ENCODE measurements at places on chromosomes 16 and 17.
A peak's percentile ranks its signal among the peaks of the same experiment; 100 is the strongest.

GRCh38 chr16:78925083-78925767, 675.3 kb downstream of the MAF start:
- peak; percentile 54 for DNase-seq

DNA sequence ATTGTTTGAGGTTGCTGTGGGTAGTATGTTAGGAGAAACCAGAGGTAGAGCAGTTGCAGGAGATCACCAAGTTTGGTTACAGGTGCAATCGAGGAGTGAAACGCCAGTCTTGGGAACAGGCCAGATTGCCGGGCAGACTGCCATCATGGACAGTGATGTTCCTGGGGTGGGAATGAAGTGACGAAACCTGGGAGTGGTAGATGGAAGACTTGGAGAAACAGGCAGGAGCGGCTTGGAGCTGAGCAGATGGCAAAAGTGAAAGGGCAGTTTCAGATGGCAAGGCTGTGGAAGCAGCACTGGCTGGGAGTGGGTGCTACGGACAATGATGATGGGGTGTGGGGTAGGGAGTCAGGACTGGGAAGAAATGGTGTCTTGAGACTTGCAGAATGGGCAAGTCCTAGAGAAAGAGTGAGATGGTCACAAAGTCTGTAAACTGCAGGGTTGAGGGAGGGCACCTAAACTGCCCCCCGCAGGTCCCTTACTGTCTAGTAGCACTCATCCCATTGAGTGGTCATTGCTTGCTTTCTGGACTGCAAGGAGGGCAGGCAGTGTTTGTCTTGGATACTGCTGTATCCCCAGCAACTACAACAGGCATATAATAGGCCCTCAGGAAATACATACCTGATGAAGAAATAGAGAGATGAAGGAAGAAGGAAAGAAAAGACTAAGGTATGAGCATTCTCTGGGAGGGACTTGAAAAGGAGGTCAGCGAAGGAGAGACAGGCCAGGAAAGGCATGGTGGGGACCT, 29.5 kb upstream of the ULK2 start:
- no peak for DNase-seq

GRCh38 chr17:68431661-68432071, 25.6 kb downstream of the WIPI1 start:
- DNase-seq, result peak; percentile 64

GRCh38 chr17:36936455-36937000, 747 bp upstream of the LHX1 start:
- peak; percentile 48 for DNase-seq

DNA sequence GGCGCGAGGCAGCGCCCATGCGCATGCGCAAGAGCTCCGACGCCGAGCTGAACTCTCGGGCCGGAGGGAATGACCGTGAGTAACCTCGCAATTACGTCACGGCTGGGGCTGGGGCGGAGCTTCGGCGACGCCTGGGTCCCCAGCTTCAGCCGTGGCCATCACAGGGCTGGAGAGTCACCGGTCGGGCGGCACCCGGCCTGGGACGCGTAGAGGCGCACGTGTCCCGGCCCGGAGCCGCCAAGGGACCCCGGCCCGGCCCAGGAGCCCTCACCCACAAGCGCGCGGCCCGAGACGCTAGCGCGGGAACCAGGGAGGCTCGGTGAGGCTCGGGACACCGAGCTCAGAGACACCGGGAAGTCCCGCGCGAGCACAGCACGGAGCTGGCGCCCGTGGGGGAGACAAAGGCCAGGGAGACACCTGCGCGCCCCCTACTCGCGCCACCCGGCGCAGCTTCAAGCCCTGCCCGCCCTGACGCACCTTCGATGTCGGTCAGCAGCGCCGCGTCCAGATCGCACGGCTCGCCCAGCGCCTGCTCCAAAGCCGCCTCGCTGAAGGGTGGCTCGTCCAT, 452 bp downstream of the SREBF1 start:
- DNase-seq, result peak; percentile 87

- peak; percentile 62 for DNase-seq
These were observed 7.7 kb downstream of the MED9 start for GRCh38 chr17:17484451-17484899.

DNA sequence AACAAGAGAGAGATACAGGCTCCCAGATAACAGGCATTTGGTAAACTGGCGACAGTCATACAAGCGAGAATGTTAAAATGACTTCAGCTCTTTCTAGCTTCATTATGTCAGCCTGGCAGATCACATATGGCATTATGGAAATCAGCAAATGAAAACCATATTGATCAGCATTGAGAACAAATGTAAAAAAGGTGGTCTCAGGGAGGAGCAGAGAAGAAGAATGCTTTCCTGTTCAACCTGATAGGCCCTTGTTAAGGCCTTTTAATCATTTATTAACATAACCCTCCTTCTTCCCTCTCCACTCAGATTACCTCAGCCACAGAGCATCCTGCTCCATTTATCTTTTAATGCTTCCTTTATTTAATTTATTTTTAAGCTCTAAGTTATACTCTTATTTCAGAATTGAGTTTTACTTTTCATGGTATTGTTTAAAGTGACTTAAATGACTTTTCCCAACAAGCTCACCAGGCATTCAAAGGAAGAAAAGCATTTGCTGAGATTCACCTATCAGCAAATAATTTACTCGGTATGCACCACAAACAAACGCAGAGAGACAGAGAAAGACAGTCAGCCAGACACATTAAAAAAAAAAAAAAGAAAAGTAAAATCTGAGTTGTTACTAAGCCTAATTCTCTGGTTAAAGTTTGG, 243.9 kb upstream of the TBX2 start:
- no peak for DNase-seq

GRCh38 chr17:68613739-68614298, 12.7 kb upstream of the FAM20A start:
- DNase-seq, result peak; percentile 85

- DNase-seq, result no peak
These were observed 143.2 kb upstream of the ASIC2 start for GRCh38 chr17:33436321-33436720.

DNA sequence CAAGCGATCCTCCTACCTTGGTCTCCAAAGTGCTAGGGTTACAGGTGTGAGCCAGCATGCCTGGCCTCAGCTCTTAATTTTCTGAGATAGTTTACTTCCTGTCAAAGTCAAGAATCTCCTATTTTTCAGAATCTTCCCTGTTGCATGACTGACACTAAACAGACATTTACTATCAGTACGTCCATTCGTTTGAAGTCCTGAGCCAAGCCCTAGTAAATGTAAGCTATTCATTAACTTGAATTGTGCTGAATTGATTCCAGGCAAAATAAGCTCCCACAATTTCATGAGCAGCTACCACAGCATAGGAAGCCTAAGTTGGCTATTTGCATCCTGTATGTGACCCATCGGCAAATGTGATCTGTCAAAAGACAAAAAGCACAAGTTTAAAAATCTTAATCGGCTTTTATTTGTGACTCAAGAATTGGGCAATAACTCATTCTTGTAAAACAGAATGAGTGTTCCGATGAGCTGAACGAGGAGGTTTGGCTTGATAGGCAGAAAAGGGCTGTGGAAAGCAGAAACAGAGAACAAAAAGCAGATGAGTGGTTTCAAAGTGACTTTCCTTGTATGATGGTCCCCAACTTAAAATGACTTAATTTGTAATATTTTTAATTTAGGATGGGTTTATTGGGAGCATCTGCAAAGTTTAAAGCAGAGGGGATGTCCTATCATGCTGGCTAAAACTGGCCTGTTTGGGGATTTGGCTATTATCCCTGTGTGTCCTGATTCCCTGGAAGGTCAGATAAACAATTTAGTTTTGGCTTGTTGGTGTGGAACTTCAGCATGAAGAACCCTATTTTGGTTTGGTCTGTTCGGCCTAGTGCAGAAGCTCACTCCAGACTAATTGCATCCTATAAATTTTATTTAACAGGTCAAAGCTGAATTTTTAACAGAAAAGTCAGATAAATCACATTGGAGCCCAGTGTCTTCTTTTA, 14.2 kb downstream of the RNF112 start:
- DNase-seq, result no peak

DNA sequence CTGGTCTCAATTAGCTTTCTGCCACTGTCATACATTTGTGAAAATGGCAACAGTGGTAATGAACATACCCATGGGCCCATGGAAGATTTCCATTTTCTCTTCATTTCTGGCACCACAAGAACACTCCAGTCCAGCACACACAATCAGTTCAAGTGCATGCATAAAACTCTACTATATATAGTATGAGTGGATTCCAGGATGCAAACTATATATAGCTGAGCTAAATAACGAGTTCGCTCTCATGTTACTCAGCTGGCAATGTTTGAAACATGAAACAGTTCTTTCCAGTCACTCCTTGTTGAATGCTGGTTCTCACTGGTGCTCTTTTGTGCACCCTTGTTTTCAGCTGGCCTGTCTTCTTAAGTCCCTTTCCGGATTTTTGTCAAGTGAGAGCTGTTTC, 75.2 kb upstream of the DHX40 start:
- no peak for DNase-seq

DNA sequence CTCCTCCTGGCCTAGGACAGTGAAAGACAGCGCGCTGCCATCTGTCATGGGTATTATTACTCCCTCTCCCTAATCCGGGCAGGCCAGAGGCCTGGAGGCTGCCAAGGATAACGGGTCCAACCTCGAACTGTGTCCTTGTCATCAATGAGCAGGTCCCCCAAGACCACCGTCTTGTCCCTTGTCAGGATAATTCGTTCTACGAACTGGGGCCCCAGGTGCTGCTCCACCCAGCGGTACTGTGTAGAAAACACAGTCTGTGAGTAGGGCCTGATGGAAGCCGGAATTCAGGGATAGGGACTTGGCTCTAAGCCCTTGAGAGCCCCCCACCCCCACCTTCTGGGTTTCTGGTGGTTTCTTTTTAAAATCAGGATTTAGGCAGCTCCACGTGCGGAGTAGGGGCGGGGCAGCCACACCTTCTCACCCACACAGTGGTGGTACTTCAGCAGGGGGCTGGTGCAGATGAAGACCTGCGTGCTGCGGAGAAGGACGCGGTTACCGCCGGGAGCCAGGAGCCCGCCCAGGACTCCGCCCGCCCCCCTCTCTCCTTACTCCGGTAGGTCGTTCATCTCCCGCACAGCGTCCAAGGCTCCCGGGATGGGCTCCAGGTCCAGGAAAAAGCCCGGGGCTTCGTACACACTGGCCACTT, 787 bp downstream of the NT5C start:
- peak; percentile 100 for DNase-seq

- DNase-seq, result no peak
These were observed 8.1 kb upstream of the PMP22 start for GRCh38 chr17:15273141-15273793.

DNA sequence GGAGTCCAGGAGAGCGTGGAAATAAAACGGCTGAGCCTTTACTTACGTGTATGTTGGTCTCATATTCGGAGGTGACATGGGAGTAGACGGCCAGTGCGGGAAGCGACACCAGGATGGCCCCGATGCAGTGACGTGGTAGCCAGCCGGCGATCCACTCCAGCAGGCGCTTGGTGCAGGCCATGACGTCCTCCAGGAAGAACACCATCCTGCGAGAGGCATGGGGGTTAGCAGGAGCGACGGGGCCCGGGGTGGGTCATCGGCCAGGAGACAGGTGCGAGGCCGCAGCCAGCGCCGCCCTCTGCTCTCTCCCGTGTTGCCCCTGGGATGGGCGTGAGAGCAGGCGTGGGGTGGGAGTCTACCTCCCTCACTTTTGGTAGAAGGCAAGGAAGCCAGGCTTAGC, 98.6 kb upstream of the CREBBP start:
- no peak for DNase-seq
